Endothelial cell of umbilical vein (primary cell): ENCODE measurements at places on chromosomes 12 and 14. TPM values are rescaled to one million over a fixed set of nuclear protein-coding genes. Genes with fewer than 3 reads are reported as not detected.

Gene TSPAN11
- total RNA-seq: 3.9 and 4.5 TPM in 2 replicates

Gene CKAP4
- total RNA-seq: 223 and 249 TPM in 2 replicates

Gene CCDC60
- total RNA-seq: not detected in 2 replicates

Gene LALBA
- total RNA-seq: not detected in 2 replicates

Gene TBC1D30
- total RNA-seq: 4.4 and 7.4 TPM in 2 replicates

Gene FKBP11
- 78.9 and 81.2 TPM in 2 replicates for total RNA-seq

Gene SIX1
- 0.40 and 0.55 TPM in 2 replicates for total RNA-seq
